IMR-90 (cell line): ENCODE measurements at places on chromosomes 16 and 17.

DNA sequence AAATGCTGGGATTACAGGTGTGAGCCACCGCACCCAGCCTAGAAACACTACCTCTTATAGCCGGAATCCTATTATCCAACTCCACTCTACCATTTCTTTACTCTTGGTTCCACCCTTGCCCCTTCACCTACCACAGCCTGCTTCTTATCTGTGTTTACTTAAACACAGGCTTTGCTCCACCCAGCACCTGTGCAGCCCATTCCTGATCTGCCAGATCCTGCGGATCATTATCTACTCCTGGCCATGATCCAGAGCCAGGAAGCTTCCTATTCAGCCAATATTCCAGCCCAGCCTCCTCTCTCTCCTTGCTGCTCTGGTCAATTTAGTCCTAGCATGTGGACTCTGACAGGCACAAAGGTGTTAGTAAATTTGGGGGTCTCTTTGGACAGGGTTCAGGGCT lies 98.8 kb upstream of the MED13 start:
- no peak for DNase-seq

DNA sequence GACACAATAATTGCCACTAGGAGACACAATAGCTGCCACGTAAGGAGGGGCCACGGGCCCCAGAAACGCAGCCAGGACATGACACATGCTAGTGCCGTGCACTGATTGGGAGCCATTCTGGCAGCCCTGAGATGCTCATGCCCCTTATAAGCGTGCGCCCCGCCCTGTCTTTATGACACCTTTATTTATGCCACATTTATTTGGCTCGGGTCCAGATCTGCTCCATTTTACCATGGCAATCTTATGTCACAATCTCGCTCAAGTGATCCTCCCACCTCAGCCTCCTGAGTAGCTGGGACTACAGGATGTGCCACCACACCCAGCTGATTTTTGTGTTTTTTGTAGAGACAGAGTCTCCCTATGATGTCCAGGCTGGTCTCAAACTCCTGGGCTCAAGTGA lies 43.8 kb upstream of the NF1 start:
- DNase-seq = no peak

DNA sequence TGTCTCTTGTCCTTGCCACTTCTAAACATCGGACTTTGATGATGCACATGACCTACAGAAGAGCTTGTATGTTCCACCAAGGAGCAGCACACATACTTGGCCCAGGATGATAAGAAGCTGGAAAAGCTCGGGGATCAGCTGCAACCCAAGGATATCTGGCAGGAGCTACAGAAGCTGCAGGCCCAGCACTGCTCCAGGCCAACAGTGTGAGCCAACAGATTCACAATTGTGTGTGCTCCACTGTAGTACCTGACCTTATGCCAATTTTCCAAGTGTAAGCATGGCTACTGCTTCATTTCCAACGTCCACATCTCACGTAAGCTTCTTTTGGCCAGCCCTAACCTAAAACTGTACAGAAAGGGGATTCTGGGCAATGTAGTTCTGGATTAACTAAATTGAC lies 83.4 kb downstream of the COX10 start:
- DNase-seq = no peak

GRCh38 chr17:61140081-61140786 lies 259.4 kb upstream of the TBX2 start:
- DNase-seq = no peak

DNA sequence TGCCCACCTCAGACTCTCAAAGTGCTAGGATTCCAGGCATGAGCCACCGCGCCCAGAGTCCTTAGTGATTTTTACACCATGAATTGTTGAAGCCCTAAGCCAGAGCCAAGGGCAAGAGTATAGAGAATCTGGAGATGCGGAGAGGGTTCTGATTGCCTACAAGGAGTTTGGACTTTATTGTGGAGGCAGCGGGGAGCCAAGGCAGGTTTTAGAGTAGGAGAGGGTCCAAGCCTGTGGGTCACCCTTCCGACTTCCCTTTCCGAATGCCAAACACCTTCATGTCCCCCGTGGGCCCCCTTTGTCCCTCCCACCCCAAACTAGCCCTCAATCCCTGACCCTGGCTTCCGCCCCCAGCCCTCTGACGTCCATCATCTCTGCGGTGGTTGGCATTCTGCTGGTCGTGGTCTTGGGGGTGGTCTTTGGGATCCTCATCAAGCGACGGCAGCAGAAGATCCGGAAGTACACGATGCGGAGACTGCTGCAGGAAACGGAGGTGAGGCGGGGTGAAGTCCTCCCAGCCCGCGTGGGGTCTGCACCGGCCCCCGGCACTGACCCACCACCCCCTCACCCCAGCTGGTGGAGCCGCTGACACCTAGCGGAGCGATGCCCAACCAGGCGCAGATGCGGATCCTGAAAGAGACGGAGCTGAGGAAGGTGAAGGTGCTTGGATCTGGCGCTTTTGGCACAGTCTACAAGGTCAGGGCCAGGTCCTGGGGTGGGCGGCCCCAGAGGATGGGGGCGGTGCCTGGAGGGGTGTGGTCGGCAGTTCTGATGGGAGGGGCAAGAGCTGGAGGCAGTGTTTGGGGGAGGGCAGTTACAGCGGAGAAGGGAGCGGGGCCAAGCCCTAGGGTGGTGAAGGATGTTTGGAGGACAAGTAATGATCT lies 7.1 kb downstream of the MIEN1 start:
- no peak for DNase-seq
